Activated T-cell treated with anti-CD3 and anti-CD28 coated beads for 1 hour (primary cell): ENCODE measurements at places on chromosomes 1 and 21.

- no peak for DNase-seq
These were observed 543.9 kb downstream of the AJAP1 start for GRCh38 chr1:5198328-5198727.

DNA sequence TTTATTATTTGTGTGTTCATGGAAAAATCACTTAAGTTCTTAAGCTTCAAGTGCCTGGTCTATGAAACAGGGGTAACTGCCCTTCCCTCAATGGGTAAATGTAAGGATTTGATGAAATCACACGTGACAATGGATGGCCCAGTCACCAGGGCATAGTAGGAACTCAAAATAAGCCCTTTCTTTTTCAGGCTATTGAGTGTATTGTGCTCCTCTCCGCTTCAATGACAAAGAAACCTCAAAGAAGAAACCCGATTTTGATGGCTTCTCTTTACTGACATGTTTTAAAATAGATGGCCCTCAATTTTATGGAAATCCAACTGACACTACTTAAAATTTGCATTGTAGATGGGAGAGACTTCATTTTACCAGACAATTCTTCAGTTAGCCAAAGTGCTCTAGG, 543.5 kb downstream of the OMA1 start:
- DNase-seq, result no peak

- no peak for DNase-seq
These were observed 100.0 kb upstream of the SLC44A3 start for GRCh38 chr1:94719926-94720793.

- no peak for DNase-seq
These were observed 9.6 kb downstream of the PTPRU start for GRCh38 chr1:29245876-29246275.

GRCh38 chr21:36835383-36835795, 131.1 kb downstream of the HLCS start:
- DNase-seq, result no peak

- no peak for DNase-seq
These were observed 78.2 kb upstream of the F3 start for GRCh38 chr1:94619731-94620130.

DNA sequence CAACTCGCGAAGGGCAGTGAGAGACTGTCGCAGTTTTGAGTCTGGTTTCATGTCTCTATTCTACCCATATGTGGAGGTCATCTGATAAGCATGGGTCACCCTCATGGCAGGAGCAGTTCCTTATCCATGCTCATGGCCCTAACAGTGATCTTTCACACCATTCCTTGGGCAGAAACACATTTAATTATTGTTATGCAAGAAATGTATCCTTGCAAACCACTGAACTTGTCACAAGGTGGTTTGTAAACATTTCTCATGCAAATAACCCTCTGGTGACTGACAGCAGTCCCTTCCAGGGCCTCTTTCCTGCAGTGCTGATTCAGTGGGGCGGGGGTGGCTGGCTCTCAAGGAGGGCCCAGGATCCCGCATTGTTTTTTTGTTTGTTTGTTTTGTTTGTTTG, 421.4 kb upstream of the RUNX1 start:
- no peak for DNase-seq
